ENCODE measurements at places on chromosomes 7 and 10.
A peak's percentile ranks its signal among the peaks of the same experiment; 100 is the strongest.

GRCh38 chr10:49429458-49429857 is 33.6 kb upstream of the DRGX start:
- no peak overlapping the region for H3K27ac ChIP-seq
- H3K36me3 ChIP-seq, result no peaks in the 10 kb centered on the region
- no peak for DNase-seq
- peaks cover 3% of the 10 kb centered on the region for H3K27me3 ChIP-seq
- H3K4me1 ChIP-seq, result no peaks in the 10 kb centered on the region

DNA sequence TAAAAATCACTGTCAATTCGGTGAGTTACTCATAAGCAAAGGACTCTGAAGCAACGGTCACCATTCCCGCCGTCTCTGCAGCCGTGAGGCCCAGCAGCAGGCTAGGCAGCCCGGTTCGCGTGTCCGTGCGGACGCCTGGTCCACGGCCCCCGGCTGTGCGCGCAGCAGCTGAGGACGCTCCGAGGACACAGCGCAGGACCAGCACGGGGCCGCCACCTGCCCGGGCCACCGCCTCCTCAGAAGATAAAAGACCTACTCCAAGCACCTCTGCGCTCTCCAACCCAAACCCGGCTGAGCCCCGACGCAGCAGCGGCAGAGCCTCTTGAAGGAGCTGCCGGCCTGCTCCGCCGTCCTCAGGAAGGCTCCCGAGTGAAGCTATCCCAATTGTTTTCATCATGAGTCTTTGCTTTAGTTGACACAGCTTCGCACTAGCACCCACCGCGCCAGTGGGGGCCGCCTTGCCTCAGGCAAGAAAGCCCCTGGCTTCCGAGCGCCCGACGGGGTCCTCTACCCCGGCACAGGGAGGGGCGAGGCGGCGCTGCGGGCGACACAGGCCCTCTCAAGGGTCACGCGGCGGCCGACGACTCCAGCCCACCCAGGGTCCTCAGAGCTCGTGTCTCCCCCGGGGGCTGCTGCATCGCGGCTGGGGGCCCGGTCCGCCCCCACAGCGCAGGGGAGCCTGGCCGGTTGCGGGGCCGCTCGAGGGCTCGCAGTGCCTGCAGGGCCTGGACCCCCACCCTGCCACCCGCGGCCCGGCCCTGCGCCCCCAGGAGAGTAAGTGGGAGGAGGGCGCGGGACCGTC is 16.9 kb upstream of the GPR146 start:
- DNase-seq, result peak; percentile 45
- peaks cover 30% of the 10 kb centered on the region for H3K36me3 ChIP-seq
- H3K27ac ChIP-seq, result peak overlapping the region; percentile 78
- H3K4me3 ChIP-seq, result peak overlapping the region; percentile 91
- H3K27me3 ChIP-seq, result no peaks in the 10 kb centered on the region

GRCh38 chr10:77606751-77607150 is 30.9 kb downstream of the KCNMA1 start:
- DNase-seq, result no peak
- no peak overlapping the region for H3K4me3 ChIP-seq
- H3K27me3 ChIP-seq, result no peaks in the 10 kb centered on the region
- no peak overlapping the region for H3K27ac ChIP-seq

DNA sequence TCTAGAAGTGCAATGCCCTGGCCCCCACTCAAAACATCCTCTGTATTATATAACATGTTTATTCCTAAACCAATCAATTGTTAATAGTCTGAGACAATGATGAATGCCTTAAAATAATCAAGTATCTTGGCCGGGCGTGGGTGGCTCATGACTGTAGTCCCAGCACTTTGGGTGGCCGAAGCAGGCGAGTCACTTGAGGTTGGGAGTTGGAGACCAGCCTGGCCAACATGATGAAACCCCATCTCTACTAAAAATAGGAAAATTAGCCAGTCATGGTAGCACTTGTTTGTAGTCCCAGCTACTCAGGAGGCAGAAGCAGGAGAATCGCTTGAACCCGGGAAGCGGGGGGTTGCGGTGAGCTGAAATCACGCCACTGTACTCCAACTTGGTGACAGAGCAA is 29.4 kb upstream of the CACNA2D1 start:
- H3K4me1 ChIP-seq, result no peaks in the 10 kb centered on the region
- no peaks in the 10 kb centered on the region for H3K27me3 ChIP-seq
- no peak for DNase-seq

Measured in activated B cell treated with CpG ODN at 0.5 μM for 24 hours (primary cell).